Choroid plexus epithelial cell (primary cell): ENCODE measurements at places on chromosomes 2 and 18.

GRCh38 chr2:75592030-75592429 is 31.3 kb upstream of the EVA1A start:
- no peak for DNase-seq

- no peak for DNase-seq
These were observed 68.9 kb downstream of the RDH14 start for GRCh38 chr2:18491577-18491976.

DNA sequence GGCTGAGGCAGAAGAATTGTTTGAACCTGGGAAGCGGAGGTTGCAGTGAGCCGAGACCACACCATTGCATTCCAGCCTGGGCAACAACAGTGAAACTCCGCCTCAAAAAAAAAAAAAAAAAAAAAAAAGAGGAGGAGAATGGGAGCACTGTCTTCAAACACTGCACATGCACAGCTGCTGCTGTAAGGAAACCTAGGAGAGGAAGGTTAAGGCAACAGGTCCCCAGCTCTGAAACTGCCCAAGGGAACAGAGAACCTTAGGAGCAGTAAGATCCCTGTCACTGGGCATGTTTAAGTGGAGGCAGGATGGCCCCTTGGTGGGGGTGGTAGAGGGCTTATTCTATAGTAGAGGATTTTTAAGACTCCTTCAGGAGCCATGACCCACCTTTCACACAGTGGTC is 111.2 kb downstream of the CLIP4 start:
- no peak for DNase-seq

DNA sequence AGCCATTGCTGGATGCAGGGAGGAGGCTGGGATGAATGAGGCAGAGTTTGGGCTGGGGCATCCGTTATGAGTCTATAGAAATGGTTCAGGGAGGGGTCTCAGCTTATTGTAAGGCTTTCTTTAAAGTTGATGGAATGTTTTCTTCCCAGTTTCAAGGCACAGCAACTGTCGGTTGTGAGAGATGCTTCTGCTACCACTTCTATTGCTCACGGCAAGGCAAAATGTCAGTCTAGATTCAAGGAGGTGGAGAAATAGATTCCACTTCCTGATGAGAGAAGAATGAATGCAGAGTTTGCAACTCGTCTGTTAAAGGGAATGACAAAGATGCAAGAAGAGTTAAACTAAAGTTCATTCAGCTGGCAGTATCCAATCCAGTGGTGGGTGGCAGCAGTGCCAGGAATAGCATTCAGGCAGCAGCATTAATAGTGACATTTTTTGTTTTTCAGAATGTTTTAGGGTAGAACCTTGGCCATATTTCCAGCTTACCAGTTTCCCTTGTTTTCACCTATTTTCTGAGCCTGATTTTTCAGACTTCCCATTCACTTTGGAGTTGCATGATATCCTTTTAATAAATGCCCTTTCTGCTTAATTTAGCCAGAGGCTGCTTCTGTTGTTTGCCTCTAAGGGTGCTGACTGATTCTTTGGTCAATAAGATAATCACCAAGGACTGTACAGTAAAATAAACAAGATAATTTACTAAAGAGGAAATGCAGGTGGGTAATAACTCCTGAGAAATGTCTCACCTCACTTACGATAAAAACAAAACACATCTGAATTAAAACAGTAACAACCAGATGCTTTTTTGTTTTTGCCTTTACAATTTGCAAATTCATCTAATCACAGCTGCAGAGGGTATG is 138.4 kb downstream of the RPIA start:
- no peak for DNase-seq

- DNase-seq: no peak
These were observed 17.6 kb upstream of the GRP start for GRCh38 chr18:59202258-59202820.

- peak; percentile 86 for DNase-seq
These were observed 53.5 kb downstream of the PPIG start for GRCh38 chr2:169637620-169638019.

- DNase-seq: peak; percentile 87
These were observed 43.4 kb upstream of the TNFRSF11A start for GRCh38 chr18:62281684-62282083.

- DNase-seq: peak; percentile 52
These were observed 1248.9 kb upstream of the CHAC2 start for GRCh38 chr2:52518678-52519077.

GRCh38 chr2:221022554-221022953 is 549.5 kb downstream of the EPHA4 start:
- DNase-seq: no peak

DNA sequence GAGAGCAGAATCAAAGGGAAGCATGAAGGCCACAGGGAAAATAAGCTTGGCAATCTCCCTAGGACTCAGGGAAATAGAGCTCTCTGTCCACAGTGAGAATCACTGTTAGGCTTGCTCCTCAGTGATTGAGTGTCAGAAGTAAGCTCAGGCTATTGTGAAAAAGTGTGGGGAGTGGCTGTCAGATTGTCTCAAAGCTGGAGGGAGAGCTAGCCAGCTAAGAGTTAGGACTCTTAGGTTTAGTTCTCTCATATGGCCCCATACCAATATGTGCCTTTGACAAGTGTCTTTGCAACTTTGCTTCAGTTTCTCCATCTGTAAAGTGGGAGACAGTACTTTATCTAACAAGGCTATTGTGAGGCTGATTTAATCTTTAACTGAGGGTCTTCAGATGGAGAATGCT is 17.2 kb downstream of the EIF4E2 start:
- no peak for DNase-seq

- DNase-seq: no peak
These were observed 9.0 kb downstream of the DCDC2C start for GRCh38 chr2:3712424-3712823.

GRCh38 chr2:200922439-200922838 is 33.3 kb downstream of the NIF3L1 start:
- DNase-seq: no peak

GRCh38 chr2:52632543-52632942 is 1135.1 kb upstream of the CHAC2 start:
- no peak for DNase-seq

- no peak for DNase-seq
These were observed 23.6 kb downstream of the COX7A2L start for GRCh38 chr2:42337356-42337820.

DNA sequence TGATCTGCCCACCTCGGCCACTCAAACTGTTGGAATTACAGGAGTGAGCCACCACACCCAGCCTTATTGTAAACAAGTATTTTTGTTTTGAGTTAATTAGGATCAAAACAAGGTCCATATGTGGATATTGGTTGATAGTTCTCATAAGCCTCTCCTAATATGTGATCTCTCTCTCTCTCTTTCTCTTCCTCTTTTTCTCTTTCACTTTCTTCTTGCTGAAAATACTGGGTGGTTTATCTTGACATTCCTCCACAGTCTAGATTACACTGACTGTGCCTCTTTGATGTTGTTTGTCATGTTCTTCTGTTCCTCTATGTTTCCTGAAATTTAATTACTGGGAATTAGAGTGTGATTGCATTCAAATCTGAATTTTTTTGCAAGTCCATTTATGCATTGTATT is 547.5 kb upstream of the NRXN1 start:
- no peak for DNase-seq

GRCh38 chr2:216920143-216920876 is 60.4 kb upstream of the TNP1 start:
- DNase-seq: no peak

DNA sequence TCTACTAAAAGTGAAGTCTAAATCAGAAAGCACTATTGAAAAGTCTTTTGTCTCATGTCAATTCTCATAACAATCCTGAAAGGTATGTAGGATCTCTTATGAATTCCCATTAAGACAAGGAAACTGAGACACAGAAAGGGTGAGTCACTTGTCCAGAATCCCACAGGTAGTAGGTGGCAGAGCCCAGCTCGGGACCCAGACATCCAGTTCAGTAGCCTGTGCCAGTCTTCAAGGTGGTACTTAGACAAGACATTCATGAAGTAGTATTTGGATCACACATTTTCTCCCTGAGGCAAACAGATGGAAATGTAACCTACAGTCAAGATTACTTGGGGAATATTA is 14.8 kb upstream of the PARD3B start:
- no peak for DNase-seq

GRCh38 chr2:209424199-209424701 is 403 bp downstream of the MAP2 start:
- DNase-seq: no peak

DNA sequence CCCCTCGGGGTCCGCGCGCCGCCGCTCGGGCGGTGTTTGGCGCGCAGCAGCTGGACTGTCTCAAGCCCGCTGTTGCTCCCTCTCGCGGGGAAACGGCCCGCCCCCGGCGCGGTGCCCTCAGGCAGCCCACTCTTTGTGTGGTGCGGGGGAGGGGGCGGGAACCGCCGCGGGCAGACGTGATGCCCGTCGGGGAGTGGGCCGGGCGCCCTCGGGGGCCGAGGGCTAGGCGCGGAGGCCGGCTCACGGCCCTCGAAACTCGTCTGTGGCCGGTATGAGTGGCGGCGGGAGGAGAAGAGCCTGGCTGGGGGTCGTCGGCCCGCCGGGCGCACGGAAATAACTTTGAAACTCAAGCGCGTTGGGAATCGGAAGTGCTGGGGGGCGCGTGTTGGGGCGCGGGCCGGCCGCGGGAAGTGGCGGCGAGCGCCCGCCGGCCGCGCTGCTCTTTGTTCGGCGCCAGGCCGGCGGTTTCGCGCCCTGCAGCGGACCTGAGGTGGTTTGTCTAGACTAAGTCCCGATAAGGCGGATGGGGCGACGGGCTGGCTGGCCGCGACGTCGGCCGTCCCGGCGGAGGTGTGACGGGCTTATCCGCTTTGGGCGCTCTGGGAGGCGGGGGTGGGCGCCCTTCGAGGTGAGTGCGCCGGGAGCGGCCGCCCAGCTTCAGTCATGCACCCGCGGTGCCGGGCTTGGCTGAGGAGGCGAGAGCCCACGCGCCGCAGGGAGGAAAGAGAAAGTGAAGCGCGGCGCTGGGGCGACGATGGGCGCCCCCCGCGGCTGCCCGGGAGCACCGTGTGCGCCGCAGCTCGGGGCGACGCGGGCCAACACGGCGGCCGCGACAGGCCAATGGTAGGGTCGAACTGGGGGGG is 679 bp downstream of the PTMA start:
- peak; percentile 55 for DNase-seq

GRCh38 chr2:238352361-238352760 is 32.0 kb downstream of the TRAF3IP1 start:
- DNase-seq: no peak

- no peak for DNase-seq
These were observed 606.0 kb upstream of the GCFC2 start for GRCh38 chr2:76316691-76317090.

GRCh38 chr2:207603486-207603885 is 21.7 kb downstream of the METTL21A start:
- no peak for DNase-seq

GRCh38 chr2:201132518-201132917 is 16.6 kb downstream of the CFLAR start:
- DNase-seq: no peak

- DNase-seq: peak; percentile 53
These were observed 134.5 kb downstream of the MEIS1 start for GRCh38 chr2:66569321-66569851.

- DNase-seq: peak; percentile 93
These were observed 79.6 kb downstream of the USP40 start for GRCh38 chr2:233486778-233487552.

DNA sequence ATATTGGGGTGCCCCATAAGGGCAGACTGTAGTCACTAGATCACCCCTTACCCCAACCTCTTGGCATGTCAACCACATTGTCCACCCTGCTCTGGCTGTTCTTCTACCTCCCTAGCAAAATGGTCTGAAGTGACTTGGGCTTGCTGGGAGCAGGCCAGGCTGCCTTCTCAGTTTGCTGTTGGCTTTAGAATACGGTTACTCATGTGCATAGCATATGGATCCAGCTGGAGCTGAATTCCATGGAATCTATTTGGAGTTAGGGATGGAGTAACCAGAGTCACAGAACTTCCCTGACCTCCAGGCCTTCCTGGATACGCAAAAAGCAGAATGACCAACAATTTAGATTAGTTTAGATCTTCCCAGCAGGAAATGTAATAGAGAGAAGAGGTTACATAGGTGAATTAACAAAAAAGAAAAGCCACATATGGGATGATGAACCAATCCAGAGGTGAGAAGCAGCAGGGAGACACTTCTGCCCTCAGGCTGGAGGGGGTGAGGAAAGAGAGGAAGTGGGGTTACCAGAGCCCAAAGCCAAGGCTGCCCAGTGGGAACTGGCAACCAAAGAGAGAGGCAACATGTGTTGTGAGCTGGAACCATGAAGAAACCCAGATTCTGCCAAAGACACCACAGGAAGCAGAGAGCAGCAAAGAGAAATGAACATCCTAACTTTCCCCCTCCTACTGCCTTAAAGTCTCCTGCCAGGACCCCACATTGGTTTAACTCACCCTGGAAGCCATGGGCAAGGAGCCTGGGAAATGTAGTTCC is 26.1 kb downstream of the PKDCC start:
- DNase-seq: no peak

GRCh38 chr2:120738786-120739437 is 3.2 kb downstream of the GLI2 start:
- DNase-seq: no peak

GRCh38 chr2:44967727-44968432 is 26.4 kb downstream of the SIX3 start:
- no peak for DNase-seq

- DNase-seq: peak; percentile 53
These were observed 571 bp downstream of the EEF1B2 start for GRCh38 chr2:206160125-206160806.

DNA sequence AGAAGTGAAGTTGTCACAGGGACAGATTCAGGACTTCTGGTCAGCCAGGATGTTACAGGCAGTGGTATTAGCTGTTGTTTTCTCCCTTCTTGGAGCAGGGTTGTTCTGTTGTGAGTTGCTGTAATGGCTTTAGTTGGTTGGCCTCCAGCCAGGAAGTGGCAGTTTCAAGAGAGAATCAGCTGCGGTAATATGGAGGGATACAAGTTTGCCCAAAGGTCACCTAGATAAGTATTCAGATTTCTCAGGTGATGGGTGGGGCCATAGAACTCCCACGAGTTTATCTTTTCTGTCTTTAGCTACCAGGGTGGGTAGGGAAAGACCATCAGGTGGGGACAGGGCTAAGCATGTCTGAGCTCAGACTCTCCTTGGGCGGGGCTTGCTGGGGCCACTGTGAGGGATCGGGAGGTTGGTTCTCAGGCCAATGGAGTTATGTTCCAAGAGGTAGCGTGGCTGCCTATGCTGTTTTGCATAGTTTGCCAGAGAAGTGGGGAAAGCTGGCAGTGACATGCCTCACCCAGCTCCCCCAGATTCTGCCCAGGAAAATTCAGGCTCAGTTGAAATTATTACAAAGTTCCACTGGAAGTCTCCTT is 640.4 kb upstream of the CHAC2 start:
- no peak for DNase-seq

DNA sequence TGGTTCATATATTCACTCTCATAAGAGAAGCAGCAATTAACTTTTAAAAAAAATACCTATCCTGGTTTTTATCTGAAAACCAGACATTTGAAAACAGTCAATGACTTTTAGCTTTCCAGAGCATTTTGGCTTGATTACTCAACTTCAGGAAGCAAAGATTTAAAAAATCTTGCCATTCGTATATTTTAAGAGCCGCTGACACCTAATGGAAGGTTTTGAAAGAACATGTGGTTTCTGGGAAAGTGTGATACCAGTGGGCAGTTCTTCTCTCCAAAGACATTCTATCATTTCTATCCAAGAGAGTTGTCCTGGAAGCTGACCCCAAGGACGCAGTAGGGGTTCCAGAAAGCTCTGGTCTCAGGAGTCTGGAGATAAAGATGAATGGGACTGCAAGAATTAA is 234.7 kb downstream of the TTC32 start:
- DNase-seq: peak; percentile 75

GRCh38 chr2:180707884-180708205 is 272.6 kb upstream of the UBE2E3 start:
- DNase-seq: peak; percentile 97
